ENCODE measurements at places on chromosomes 7 and 10.
A peak's percentile ranks its signal among the peaks of the same experiment; 100 is the strongest.

- peak; percentile 27 for DNase-seq
These were observed 402.3 kb upstream of the PCDH15 start for GRCh38 chr10:55203319-55203718.

DNA sequence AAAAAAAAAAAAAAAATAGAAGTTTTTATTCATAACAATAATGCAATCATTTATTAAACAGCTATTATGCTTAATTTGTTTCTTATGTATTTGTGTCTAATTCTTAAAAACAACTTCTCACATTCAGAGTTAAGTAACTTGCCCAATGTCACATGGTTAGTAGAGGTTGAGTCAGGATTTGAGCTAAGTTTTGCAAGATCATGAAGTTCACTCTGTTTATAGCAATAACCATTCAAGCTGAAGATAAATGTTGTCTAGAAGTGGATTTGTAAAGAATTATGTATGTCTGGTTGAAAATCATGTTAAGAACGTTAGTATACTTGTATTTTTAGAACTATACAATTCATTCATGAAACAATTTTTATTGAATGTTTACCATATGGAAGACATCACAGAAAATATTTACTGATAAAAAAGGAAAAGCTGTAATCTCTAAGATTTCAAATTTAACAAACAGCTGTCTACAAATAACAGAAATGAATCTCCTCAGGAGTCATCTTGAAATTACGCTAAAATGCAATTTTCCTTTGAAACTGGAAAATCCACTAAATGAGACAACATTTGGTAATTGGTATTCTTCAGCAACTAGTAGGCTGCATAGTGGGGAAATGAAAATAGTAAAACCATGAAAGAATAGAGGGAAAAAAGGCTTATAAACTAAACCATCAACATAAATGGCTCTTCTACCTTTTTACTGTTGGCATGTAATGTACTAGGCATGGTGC is 70.5 kb upstream of the AHR start:
- DNase-seq = no peak

DNA sequence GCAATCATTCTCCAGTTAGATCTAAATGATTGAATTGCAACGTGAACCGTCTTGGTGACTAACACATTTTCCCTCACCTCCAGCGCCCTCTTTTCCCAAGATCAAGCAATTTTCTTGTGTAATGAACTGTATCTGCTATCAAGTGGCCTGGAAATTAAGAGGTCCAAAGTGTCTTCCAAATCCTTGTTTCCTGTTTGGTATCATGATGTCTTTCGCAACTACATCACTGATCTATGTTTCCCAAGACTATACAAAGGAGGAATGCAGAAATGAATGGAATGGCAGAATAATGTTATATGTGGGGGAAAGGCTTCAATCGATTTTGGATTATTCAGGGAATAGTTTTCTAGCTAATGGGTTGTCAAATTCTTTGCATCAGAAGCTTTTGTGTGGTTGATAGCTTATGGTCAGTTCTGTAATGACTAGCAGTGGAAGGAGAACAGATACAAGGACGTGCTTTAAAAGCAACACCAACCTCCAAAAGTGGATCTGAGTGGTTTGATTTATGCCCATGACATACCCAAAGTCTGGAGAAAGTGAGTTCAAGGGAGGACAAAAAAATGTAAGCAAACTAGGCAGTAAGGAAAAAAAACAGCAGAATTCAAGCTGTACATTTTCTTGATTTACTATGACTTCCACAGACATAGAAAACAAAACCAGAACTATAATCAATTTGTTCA is 14.6 kb upstream of the ZEB1 start:
- no peak for DNase-seq

GRCh38 chr10:122126763-122127659 is 138.0 kb downstream of the TACC2 start:
- DNase-seq = peak; percentile 95

DNA sequence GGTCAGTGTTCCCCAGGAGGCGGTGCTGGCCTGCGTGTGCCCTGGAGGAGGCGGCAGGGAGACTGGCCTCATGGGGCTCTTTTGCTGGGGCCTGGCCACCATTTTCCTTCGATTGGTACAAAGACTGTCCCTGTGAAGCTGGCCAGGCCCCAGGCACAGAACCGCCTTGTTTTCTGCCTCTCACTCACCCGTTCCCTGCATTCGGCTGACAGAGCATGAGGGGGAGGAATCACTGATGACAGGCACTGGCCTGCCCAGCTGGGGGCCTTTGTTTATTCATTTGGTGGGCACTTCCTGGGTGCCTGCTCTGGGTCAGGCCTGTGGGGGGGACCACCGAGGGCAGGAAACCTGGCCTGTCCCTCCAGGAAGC is 139.2 kb downstream of the FAM53B start:
- DNase-seq = no peak

DNA sequence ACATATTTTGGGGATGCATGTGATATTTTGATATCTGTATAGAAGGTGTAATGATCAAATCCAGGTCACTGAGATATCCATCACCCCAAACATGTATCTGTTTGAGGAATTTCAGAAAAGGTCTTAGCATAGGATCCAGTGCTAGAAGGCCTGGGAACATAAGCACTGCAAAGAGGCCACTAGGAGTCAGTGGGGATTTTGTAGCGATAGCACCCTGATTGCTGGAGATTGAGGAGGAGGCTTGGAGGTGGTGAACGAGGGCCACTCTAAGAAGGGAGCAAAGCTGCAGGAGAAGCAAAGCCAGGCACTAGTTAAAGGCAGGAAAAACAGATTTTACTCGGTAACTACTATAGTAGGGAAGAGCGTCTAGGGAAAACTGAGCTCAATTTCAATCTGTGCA is 324.0 kb downstream of the LHFPL3 start:
- no peak for DNase-seq

GRCh38 chr7:80641548-80641947 is 3.1 kb downstream of the CD36 start:
- DNase-seq = no peak

DNA sequence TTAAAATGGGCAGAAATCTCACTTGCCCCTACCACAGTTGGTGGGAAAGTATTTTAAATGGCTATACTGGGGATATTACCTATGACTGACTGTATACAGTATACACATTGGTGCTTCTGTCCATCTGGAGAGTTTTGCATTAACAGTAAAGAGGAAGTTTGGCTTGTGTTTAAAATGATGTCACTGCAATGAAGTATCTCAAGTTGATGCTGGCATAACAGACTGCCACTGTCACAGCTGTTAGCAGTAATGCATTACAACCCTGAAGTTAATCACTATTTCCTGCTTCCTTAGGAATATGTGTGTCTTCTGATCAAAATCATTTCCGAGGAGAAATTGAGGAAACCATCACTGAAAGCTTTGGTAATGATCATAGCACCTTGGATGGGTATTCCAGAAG is 1.9 kb downstream of the DKK1 start:
- peak; percentile 48 for DNase-seq

GRCh38 chr10:46560381-46560780 is 3.9 kb upstream of the GPRIN2 start:
- no peak for DNase-seq

GRCh38 chr10:93437086-93437945 is 44.8 kb downstream of the MYOF start:
- DNase-seq = peak; percentile 100

GRCh38 chr10:102424145-102424544 is 3.5 kb downstream of the FBXL15 start:
- no peak for DNase-seq

DNA sequence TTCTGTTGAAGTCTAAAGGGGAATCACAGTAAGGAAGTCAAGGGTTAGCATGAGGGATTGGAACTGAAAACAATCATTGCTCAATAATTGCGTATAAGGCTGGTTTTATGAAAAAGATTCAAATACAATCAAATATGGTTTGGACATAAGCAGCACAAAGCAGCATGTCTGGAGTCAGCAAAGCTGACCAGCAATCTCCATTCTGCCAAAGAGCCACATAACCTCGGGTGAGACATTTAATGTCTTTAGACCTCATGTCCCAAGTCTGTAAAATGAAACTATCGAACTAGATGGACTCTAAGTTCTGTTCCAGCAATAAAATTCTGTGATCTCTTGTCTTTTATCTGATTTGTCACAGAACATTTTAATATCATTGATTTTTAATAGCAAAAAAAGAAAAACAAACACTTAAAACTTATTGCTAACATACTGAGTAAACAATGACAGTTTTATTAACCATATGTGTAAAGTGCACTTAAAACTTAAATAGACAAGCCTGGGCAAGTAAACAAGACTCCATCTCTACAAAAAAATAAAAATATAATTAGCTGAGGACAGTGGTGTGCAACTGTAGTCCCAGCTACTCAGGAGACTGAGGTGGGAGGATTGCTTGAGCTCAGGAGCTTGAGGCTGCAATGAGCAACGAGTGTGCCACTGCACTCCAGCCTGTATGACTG is 217.0 kb downstream of the MAGI2 start:
- no peak for DNase-seq

- peak; percentile 57 for DNase-seq
These were observed 204.9 kb upstream of the NPSR1 start for GRCh38 chr7:34453150-34453549.

DNA sequence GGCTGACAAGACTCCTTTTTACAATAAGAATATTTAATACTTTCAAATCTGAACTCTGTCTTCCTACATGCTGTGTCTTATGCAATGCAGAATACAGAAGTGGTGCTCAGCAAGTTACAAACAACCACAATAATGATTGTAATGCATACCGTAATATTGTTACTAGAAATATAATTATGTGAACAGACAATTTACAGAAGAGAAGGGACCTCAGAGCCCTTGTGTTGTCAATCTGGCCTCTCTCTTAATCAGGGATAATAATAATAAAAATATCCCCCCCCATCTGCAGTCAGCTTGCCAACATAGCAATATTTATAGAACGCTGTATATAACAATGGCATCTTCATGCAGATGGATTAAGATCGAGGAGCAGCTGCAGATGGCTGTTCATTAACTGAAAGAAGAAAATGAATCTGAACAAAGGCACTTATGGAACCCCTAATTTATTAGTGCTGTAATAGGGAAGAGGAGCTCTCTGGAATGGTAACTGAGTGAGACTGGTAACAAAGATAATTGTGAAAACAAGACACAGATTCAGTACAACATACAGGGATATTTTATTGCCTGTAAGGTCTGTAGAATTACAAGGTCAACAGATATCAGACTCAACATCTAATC is 106.3 kb downstream of the TMEM26 start:
- no peak for DNase-seq

- no peak for DNase-seq
These were observed 52.7 kb downstream of the FIGNL1 start for GRCh38 chr7:50397320-50397970.

DNA sequence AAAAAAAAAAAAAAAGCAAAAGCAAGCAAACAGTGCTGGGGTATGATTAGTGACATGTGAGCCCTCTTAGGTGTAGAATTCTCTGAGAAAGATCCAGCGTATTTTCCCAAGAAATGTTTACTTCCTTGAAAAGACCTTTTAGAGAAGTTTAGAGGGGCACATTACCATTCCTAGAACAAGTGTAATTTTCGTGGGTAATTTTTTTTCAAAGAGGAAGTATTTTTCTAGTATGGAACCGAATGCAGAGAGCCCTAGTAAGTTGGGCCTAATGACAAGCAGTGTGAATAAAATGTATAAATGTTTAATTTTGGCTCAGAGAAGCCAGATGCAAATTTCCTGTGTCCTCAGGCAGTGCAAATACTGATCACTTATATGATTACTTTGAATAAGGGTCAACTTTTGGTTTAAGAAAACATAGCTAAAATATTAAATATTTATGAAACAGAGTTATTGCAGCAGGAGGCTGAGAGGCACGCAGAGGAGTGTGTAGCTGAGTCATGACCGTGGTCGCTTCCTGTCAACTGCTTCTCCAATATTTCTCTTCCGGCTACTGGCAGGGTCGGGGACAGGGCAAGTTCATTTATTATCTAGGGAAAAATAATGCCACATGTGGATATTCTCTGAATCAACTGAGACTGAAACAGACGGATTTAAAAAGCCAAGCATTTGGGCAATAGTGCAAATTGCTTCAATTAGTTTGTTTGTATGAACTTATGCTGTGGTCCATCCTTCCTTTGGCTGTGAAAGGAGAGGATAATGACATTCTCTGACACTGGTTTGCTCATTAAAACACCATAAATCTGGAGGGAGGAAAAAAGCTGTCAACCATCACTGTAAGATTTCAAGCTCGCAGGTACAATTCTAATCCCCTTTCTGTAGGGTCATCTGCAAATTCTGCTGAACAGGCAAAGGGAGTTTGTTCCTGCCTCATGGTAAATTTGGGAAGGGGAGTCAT is 495.2 kb downstream of the GLRX3 start:
- DNase-seq = peak; percentile 26

DNA sequence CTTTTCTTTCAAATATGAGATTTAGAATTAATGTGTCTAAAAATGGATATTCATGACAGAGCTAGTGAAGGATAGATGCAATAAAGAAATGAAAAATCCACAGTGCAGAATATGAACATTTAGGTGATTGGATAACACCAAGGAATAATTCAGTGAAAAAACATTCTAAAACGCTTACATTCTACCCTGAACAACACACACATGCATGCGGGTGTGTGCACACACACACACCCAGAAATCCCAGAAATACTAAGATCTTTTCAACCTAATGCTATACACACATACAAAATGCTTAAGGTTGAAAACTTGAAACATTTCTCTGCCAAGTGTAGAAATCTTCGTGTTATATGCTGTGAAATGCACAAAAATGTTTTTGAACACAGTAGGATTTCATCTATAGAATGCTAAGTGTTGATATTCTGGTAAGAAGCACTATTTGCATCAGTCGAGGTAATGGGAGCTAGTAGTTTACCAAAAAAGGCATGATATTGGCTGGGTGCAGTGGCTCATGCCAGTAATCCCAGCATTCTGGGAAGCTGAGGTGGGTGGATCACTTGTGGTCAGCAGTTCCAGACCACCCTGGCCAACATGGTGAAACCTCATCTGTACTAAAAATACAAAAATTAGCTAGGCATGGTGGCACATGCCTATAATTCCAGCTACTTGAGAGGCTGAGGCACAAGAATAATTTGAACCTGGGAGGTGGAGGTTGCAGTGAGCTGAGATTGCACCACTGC is 600.6 kb downstream of the PHTF2 start:
- peak; percentile 63 for DNase-seq

DNA sequence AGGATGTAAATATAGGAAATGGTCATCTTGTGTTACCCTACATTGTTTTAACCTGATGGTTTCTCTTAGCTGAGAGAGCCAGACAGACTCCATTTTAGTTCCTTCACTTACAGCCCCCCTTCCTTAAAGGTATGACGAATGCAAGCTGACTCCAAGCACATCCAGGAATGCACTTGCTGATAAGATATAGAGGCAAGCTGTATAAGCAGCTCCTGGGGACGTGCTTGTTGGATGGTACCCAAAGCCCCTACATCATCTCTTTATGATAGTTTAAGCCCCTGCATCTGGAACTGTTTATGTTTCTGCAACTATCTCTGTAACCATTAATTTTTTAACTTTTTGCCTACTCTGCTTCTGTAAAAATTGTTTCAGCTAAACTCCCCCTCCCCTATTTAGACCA is 41.7 kb downstream of the ZNF25 start:
- DNase-seq = no peak

GRCh38 chr10:123229927-123230630 is 75.9 kb downstream of the BUB3 start:
- DNase-seq = no peak

DNA sequence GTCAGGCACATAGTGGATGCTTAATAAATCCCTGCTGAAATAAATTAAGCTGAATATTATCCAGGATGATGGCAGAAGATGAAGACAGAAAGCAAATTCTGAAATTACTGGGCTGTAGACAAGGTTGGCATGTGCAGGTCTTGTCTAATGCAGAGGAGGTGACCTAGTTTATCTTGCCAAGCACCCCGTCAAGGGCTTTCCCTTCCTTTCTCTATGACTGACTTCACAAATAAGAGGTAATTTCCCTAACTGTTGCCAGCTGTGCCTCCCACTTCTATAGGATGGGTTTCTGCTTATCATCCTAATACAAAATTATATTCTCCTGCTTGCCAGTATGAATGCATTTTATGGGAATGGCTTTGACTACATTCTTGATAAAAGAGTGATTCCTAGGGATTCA is 38.0 kb downstream of the LHFPL3 start:
- no peak for DNase-seq

Measured in fibroblast of skin of back (primary cell).